ENCODE measurements at places on chromosomes 12 and 14. TPM values are rescaled to one million over a fixed set of nuclear protein-coding genes. Genes with fewer than 3 reads are reported as not detected.

DNA sequence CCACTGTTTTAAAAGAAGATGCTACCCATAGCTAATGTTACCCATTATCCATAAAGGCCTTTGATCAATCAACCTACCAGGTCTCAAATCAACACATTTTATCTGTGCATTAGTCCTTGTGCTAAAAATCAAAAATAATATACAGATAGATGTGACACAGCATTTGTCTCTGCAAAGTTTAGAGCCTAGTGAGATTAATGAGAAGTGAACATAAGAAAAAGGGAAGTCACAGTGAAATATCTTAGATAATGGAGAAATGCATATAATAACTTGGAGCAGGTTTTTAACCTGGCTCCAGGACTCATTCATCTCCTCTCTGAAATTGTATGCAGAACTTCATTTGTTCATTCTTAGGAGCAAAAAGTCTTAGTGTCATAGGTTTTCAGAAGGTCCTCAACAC, 7.2 kb downstream of the PDE3A start:
- no peak for DNase-seq

DNA sequence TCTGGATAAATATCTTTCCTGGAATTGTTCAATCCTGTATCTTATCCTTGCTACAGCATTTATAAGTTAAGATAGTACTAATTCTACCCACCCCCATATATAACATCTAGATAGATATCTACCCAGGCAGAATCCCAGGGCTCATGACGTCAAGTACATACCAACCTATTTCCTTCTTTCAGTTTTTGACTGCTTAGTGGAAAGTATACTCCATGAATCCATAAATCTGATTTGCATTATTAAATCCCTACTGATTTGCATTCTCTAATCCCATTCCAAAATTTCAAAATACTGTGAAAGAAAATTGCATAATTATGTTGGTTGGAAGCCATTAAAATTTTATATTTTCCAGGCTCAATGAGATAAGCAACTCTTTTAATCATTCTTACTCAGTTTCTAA, 111.7 kb downstream of the KITLG start:
- no peak for DNase-seq

DNA sequence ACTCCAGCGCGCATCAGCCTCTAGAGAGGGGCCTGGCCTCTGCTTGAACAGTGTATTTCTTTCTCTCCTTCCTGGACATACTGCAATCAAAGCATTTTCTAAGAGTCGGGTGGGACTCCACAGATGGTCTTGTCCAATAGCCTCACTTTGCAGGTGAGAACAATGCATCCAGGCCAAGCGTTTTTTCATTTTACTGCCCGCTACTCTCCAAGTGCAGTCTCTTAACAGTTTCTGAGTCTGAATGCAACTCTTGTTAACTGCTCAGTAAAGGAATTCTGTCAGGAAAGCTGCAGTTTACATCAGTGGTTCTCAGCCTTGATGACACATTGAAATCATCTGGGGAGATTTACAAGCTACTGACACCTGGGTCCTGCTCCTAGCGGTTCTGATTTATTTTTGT, 57.0 kb downstream of the IRF2BPL start:
- no peak for DNase-seq

Gene HSPA2
- polyA plus RNA-seq = 24.8 TPM

Gene LAG3
- 1.6 TPM for polyA plus RNA-seq
